ENCODE measurements at places on chromosomes 16 and 17.

GRCh38 chr16:81316176-81316496 is 1.4 kb downstream of the GAN start:
- peak overlapping the region; percentile 92 for H3K4me3 ChIP-seq
- H3K27me3 ChIP-seq = no peaks in the 10 kb centered on the region
- H3K36me3 ChIP-seq = no peaks in the 10 kb centered on the region
- H3K4me1 ChIP-seq = peaks cover 54% of the 10 kb centered on the region

GRCh38 chr16:55481023-55481422 is 2.0 kb downstream of the MMP2 start:
- no peak for DNase-seq
- H3K27ac ChIP-seq = peak overlapping the region; percentile 88
- H3K27me3 ChIP-seq = peaks cover 4% of the 10 kb centered on the region
- H3K4me3 ChIP-seq = peak overlapping the region; percentile 68
- peaks cover 38% of the 10 kb centered on the region for H3K36me3 ChIP-seq

DNA sequence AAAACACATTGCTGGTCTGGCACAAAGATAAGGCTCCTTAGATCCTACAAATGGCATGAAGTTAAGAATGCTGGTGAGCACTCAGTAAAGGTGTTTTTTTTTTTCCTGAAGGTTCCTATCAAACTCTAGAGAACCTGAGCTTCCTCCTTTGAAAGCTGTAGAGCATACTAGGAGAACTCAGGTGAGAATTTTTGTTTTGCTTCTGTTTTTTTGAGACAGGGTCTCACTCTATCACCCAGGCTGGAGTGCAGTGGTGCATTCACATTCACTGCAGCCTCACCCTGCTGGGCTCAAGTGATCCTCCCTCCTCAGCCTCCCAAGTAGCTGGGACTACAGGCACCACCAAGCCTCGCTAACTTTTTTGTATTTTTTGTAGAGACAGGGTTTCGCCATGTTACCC is 21.0 kb upstream of the CIITA start:
- peaks cover 20% of the 10 kb centered on the region for H3K4me1 ChIP-seq
- H3K36me3 ChIP-seq = no peaks in the 10 kb centered on the region
- no peaks in the 10 kb centered on the region for H3K27me3 ChIP-seq
- DNase-seq = no peak
- no peak overlapping the region for H3K4me3 ChIP-seq

- H3K36me3 ChIP-seq = no peaks in the 10 kb centered on the region
- no peaks in the 10 kb centered on the region for H3K27me3 ChIP-seq
- H3K27ac ChIP-seq = peak overlapping the region; percentile 54
- no peak for DNase-seq
Observed at GRCh38 chr17:17091856-17092756, 49.8 kb downstream of the MPRIP start.

GRCh38 chr17:59415397-59415796 is 83.9 kb downstream of the YPEL2 start:
- peaks cover 25% of the 10 kb centered on the region for H3K4me1 ChIP-seq
- no peak for DNase-seq
- H3K27ac ChIP-seq = no peak overlapping the region
- H3K27me3 ChIP-seq = no peaks in the 10 kb centered on the region
- no peaks in the 10 kb centered on the region for H3K36me3 ChIP-seq

GRCh38 chr16:73190256-73190655 is 142.3 kb upstream of the ZFHX3 start:
- no peaks in the 10 kb centered on the region for H3K4me1 ChIP-seq
- no peaks in the 10 kb centered on the region for H3K27me3 ChIP-seq
- H3K27ac ChIP-seq = no peak overlapping the region

- H3K4me3 ChIP-seq = no peak overlapping the region
- no peaks in the 10 kb centered on the region for H3K27me3 ChIP-seq
- H3K4me1 ChIP-seq = peaks cover 48% of the 10 kb centered on the region
- H3K36me3 ChIP-seq = no peaks in the 10 kb centered on the region
- no peak for DNase-seq
- H3K27ac ChIP-seq = no peak overlapping the region
Observed at GRCh38 chr16:88762941-88763340, 22.1 kb downstream of the PIEZO1 start.

GRCh38 chr16:11788914-11789313 is 8.1 kb downstream of the ZC3H7A start:
- no peak overlapping the region for H3K27ac ChIP-seq
- DNase-seq = no peak
- H3K27me3 ChIP-seq = no peaks in the 10 kb centered on the region
- peaks cover 65% of the 10 kb centered on the region for H3K4me1 ChIP-seq

GRCh38 chr17:28926366-28926765 is 23.5 kb upstream of the DHRS13 start:
- H3K4me1 ChIP-seq = peaks cover 52% of the 10 kb centered on the region
- no peak overlapping the region for H3K27ac ChIP-seq
- no peak overlapping the region for H3K4me3 ChIP-seq
- peaks cover 70% of the 10 kb centered on the region for H3K36me3 ChIP-seq

DNA sequence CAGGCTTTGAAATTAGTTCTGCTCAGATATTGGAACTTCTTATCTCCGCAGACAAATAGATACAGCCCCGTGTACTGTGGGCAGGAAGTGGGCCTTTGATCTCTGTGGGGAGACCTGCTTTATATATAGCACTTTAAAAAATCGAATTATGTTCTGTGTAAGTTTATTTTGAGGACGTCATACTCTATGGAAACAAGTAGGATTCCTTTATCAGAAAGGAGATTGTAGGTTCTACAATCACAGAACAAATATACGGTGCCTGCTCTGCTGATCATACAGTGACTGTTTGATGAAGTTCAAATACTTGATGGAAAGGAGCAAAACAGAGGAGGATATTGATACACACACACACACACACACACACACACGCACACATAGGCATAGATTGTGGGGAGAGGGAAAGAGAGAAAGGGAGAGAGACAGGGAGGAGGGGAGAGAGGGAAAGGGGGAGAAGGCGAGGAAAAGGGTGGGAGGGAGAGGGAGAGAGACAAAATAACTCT is 14.7 kb upstream of the TMEM220 start:
- no peak overlapping the region for H3K27ac ChIP-seq
- H3K4me1 ChIP-seq = no peaks in the 10 kb centered on the region
- H3K36me3 ChIP-seq = no peaks in the 10 kb centered on the region
- H3K27me3 ChIP-seq = no peaks in the 10 kb centered on the region
- H3K4me3 ChIP-seq = no peak overlapping the region

GRCh38 chr16:67873435-67874370 is 851 bp downstream of the EDC4 start:
- H3K4me3 ChIP-seq = peak overlapping the region; percentile 96
- DNase-seq = no peak
- H3K4me1 ChIP-seq = peaks cover 39% of the 10 kb centered on the region

GRCh38 chr17:3843935-3844516 is 2.0 kb downstream of the NCBP3 start:
- peaks cover 34% of the 10 kb centered on the region for H3K4me1 ChIP-seq
- no peak overlapping the region for H3K27ac ChIP-seq
- H3K27me3 ChIP-seq = no peaks in the 10 kb centered on the region
- H3K36me3 ChIP-seq = peaks cover 56% of the 10 kb centered on the region
- H3K4me3 ChIP-seq = no peak overlapping the region

DNA sequence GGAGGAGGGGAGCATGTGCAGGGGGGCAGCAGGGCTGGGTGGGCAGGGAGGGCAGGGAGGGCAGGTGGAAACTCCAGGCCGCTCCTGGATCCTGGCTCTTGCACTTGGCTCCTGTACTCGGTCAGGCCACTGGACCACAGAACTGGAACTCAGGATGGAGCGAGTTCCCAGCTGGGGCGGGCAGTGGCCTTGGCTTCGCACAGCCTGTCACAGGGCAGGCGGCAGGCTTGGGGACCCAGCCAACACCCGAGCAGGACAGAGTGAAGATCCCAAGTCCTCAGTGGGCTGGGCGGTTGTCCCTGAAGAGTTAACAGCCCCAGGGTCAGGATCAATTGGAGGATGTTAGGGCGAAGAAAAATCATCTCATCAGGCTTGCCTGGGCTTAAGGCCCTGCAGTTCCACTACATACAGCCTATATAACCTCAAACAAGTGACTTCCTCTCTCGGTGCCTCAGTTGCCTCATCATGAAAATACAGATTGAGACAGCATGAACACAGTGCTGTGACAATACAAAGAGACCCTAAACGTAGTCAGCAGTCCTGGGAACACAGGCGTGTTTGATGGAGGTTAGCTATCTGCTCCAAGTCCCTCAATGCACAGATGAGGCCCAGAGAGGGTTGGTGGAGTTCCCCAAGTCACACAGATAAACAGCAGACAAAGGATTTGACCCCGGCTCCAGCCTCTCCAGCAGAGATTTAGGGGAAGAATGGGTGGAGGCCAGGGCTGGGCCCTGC is 21.9 kb downstream of the ZNF423 start:
- DNase-seq = peak; percentile 49
- H3K36me3 ChIP-seq = no peaks in the 10 kb centered on the region
- no peak overlapping the region for H3K4me3 ChIP-seq

- DNase-seq = peak; percentile 23
- H3K27ac ChIP-seq = no peak overlapping the region
- no peak overlapping the region for H3K4me3 ChIP-seq
- H3K4me1 ChIP-seq = peaks cover 5% of the 10 kb centered on the region
- no peaks in the 10 kb centered on the region for H3K27me3 ChIP-seq
- no peaks in the 10 kb centered on the region for H3K36me3 ChIP-seq
Observed at GRCh38 chr16:12002447-12003006, 26.0 kb downstream of the SNX29 start.

GRCh38 chr16:85983606-85984230 is 84.8 kb downstream of the IRF8 start:
- no peak overlapping the region for H3K27ac ChIP-seq
- peaks cover 69% of the 10 kb centered on the region for H3K27me3 ChIP-seq
- DNase-seq = no peak
- no peak overlapping the region for H3K4me3 ChIP-seq
- no peaks in the 10 kb centered on the region for H3K4me1 ChIP-seq

DNA sequence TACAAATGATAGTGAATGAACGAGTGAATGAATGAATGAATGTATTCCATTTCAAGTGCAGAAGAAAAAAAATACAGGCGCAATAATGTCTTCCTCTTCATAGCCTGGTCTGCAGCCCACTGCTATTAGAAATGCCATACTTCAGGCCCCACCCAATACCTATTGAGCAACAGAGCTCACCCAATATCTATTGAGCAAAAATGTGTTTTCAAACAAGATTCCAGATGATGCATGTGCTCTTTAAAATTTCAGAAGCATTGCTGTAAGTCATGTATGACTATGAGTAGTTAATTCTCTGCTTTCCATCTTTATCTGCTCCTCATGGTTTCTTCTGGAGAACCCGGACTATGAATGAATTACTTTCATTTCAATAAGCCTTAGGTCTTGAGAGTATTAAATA is 308.2 kb downstream of the XYLT1 start:
- H3K27me3 ChIP-seq = no peaks in the 10 kb centered on the region
- no peak for DNase-seq
- no peaks in the 10 kb centered on the region for H3K36me3 ChIP-seq

DNA sequence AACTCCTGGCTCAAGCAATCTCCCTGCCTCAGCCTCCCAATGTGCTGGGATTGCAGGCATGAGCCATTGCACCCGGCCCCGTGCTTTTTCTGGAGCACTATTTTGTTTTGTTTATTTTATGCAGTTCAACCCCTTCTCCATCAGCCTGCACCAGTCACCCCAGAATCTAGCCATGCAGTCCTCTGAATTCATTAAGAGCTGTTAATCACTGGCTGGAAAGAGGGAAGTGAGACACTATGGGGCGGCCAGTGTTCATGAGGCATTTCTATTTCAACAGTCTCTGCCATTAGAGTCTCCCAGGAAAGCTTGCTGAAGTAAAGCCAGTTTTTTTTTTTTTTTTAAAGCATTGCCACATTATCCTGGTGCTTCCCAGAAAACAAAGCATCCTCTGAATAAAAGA is 1.7 kb downstream of the VWA3A start:
- DNase-seq = no peak
- peaks cover 4% of the 10 kb centered on the region for H3K4me1 ChIP-seq
- no peaks in the 10 kb centered on the region for H3K36me3 ChIP-seq
- no peak overlapping the region for H3K27ac ChIP-seq
- no peak overlapping the region for H3K4me3 ChIP-seq
- no peaks in the 10 kb centered on the region for H3K27me3 ChIP-seq

DNA sequence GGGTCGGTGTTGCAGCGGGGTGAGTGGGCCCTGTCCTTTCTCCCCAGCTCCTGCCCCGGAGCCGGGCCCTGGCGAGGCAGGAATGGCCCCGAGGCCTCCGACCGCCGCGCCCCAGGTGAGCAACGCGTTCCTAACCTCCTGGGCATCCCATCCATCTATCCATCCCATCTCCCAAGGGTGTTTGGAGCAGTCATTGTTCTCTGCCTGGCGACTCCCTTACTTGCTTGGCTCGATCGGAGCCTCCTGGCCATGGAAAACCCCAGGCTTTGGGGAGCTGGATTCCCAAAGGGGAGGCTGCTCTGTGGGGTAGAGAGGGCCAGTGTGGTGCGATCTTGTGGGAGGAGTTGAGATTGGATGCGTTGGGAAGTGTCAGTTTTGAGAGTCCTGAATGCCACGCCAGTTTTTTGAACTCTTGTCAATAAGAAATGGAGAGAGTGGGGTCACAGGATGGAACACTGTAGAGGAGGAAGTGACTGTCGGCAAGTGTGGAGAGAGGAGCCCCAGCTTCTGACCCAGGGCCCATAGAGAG is 684 bp downstream of the ZFP90 start:
- H3K4me1 ChIP-seq = peaks cover 9% of the 10 kb centered on the region
- H3K4me3 ChIP-seq = peak overlapping the region; percentile 92
- DNase-seq = no peak
- H3K27me3 ChIP-seq = no peaks in the 10 kb centered on the region
- no peaks in the 10 kb centered on the region for H3K36me3 ChIP-seq

GRCh38 chr16:5296176-5296575 is 198.6 kb upstream of the EEF2KMT start:
- no peak overlapping the region for H3K4me3 ChIP-seq
- no peaks in the 10 kb centered on the region for H3K4me1 ChIP-seq
- H3K36me3 ChIP-seq = no peaks in the 10 kb centered on the region
- no peak for DNase-seq

DNA sequence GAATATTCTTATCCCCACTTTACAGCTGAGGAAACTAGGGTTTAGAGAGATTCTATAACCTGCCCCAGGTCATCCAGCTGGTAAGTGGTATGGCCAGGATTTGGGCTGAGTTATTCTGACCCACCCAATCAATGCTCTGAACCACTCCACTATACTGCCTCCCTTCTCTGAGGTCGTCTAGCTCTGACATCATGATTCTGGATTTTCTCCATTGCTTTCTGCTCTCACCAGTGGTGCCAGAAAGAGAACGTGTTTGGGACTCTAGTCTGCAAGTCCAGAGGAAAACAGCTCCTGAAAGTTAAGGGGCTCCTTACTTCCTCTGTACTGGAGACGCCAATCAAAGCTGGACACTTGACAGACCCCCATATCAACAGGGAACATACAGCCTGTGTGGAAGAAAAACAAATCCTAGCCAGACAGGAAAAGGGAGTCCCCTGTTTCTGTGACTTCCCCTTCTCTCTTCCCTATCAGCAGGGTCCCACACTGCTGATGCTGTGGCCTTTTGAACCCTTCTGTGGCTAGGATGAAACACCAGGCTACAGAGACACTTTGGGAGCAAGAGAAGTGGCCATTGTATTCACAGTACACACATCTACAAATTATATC is 6.0 kb upstream of the EZH1 start:
- H3K36me3 ChIP-seq = no peaks in the 10 kb centered on the region
- DNase-seq = peak; percentile 30
- no peaks in the 10 kb centered on the region for H3K27me3 ChIP-seq
- H3K27ac ChIP-seq = peak overlapping the region; percentile 77
- no peak overlapping the region for H3K4me3 ChIP-seq

Data from heart right ventricle (tissue), 16 donors.